Suppressor macrophage treated with lipopolysaccharide for 1 hour (primary cell): ENCODE measurements at places on chromosomes 4 and X.

GRCh38 chr4:76216524-76216923 lies 2.9 kb upstream of the SCARB2 start:
- DNase-seq = peak; percentile 30

- no peak for DNase-seq
Measured at GRCh38 chr4:6178757-6179156, 21.6 kb downstream of the JAKMIP1 start.

DNA sequence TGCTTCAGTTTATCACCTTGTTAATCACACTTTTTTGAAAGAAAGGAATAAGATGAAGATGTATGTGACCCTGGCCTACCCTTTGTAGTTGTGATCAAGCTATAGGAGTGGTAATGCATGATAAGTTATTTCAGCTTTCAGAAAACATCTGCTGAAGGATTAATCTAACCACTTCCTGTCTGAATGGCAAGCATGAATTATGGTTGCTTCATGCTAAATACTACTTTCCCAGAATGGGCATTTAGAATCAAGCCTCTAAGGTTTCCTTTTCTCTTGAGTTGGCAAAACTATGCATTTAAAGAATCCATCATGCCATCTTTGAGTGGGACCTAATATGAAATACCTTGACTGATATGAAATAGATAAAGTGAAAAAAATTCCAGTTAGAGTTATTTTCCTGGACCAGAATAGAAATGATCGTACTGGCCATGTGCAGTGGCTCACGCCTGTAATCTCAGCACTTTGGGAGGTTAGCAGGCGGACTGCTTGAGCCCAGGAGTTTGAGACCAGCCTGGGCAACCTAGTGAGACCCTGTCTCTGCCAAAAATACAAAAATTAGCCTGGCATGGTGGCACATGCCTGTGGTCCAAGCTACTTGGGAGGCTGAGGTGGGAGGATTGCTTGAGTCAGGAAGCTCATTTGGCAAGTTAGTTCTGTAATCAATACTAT lies 59.1 kb downstream of the ANXA3 start:
- peak; percentile 24 for DNase-seq

GRCh38 chrX:29535212-29536162 lies 679.9 kb upstream of the MAGEB2 start:
- no peak for DNase-seq

DNA sequence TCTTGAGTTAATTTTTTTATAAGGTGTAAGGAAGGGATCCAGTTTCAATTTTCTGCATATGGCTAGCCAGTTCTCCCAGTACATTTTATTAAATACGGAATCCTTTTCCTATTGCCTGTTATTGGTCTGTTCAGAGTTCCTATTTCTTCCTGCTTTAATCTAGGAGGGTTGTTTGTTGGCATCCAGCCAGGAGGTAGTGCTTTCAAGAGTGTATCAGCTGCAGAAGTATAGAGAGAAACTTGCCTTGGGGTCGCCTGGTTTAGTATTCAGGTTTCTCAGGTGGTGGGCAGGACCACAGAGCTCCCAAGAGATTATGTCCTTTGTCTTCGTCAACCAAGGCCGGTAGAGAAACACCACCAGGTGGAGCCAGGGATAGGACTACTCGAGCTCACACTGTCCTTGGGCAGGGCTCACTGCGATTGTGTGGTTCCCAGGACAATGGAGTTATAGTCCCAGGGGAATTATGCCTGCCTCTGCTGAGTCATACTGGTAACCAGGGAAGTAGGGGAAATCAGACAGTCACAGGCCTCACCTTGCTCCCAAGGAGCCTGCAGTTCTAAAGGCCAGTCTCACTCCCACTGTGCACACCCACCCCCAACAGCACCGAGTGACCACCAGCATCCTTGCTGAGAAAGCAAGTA lies 168.1 kb downstream of the VSIG4 start:
- peak; percentile 7 for DNase-seq

DNA sequence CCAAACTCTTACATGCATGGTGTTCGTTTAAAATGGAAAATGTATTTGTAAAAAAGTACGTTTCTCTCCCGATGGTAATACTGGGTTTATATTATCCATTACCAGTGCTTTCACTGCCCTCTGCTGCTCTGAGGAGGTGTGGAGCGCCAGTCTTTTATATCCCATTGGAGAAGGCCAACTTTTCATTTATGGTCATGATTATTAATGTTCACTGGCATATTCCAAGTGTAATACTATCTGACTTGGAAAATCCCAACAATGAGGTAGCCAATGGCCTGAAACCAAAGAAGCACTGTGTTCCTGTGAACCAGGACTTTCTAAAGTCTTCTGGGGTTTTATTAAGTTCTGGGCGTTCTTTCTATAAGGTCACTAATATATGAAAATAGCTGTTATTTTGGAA lies 80.7 kb downstream of the SYNPO2 start:
- DNase-seq = peak; percentile 52

- no peak for DNase-seq
Measured at GRCh38 chrX:94831364-94831763, 1157.4 kb downstream of the FAM133A start.

DNA sequence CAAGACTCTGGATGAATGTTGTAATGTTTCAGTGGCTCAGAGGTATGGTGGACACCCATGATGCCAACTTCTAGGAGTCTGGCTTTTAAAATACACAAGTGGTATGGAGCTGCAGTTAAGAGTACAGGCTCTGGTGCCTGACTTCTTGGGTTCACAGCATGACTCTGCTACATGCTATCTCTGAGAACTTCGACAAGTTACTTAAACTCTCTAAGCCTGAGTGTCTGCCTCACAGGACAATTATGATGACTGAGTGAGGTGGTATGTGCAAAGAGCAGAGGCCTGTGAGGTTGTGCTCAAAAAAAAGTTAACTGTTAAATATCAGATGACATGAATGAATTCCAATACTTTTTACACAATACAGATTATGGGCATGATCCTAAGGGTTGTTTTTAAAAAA lies 90.9 kb upstream of the SRD5A3 start:
- no peak for DNase-seq

DNA sequence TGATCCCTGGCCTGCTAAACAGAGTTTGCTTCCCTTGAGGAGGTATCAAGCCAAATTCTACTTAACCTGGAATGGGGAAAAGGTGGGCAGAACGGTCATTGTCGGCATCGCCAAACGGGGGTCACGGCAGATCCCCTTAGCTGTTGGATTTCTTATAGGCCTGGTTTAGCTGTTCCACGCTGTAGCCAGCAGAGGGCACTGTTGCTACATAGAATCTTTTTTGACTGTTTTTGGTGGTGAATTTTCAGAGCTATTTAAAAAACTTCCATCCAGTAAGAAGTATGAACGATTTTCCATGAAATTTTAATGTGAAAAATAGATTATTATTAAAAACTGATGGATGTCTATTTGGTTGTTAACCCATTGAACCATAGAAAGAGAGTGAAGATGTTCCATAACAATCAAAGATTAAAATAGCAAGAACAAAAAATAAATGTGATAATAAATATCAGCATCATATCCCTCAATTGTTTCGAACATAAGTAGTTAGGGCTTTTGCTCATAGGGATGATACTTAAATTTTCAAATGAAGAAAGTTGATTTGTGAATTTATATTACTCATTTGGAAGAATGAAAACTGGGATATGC lies 56.6 kb downstream of the LINC00632 start:
- DNase-seq = peak; percentile 61

- no peak for DNase-seq
Measured at GRCh38 chrX:56385336-56385735, 153.2 kb downstream of the KLF8 start.

DNA sequence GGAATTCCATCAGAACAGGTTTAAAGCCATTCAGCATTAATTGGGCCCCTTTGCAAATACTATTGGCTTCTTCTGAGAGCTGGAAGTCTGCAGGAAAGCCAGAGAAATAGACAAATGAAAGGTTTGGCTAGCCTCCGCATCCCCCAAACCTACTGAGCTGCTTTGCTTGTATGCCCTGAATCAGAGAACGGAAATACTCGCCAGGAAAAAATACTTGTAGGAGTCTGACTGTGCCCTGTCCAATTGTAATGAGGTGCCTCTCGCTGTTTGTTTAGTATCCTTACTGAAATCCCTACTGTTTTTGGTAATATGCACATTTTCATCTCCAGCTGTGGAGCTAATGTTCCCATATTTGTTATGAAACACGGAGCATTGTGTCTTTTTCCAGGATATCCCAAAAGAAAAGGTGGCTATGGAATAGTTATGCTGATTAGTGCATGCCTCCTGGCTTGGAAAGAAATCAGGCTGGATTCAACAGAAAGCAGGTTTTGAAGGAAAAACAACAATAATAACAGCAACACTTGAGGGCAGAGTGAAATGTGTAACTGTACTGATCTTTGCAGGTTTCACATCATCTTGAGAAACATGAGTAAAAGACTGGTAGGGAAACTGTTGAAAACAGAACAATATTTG lies 50.7 kb upstream of the NLGN4X start:
- DNase-seq = no peak

GRCh38 chr4:16029262-16029661 lies 54.6 kb downstream of the PROM1 start:
- DNase-seq = no peak

DNA sequence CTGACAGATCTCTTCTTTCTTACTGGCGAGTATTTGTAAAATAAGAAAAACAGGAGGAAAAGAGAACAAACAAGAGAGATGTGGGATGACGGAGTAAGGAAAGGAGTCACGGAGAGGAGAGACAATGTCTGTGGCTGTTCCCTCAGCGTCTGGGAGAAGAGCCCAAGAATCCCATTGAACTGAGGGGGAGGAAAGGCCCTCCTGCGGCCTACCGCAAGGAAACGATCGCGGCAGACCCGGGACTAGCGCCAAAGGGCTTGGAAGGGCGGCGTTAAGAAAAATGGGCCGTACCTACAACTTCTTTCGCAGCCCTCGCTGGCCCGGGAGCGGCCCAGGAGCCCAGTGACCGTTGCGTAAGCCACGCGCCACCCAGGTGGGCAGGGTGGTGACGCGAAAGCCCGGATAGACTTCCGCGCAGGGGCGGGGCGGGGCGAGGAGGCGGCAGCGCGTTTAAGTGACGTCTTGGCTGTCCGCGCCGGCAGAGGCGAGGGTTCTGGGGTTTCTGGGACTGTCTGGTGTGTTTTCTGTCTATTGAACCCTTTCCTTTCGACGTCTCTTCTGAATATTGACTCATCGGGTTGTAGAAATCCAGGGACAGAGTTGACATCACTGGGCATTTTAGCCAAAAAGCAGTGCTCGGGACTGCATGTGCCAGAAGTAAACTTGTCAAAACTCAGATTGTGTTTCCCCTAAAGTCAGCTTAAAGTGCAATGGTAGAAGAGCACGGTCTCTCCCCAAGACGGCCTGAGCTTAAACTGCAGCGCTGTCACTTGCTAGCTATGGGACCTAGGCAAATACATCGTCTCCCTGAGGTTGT lies at the start of gene SLC9B1:
TSS of gene SLC9B1 (minus strand) at position 398 of the 817 bp plus-strand sequence. CDS start 27,994 bp downstream, outside the sequence.
- peak; percentile 94 for DNase-seq

DNA sequence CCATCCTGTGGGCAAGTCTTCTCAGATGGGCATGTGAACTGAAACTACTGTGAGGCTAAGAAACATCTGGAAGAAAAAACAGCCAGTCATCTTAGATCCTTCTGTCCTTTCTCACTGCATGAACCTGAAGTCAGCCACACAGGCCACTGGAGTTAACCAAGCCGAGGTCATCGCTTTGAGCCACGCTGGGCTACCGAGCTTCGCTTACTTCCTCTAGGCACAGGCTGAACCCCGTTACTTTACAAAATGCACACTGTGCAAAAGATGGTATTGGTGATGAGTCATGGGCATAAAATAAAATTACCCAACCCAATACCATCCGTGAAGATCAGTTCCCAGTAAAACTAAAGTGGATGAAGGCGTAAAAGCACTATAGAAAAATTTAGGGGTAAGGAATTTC lies 86.2 kb downstream of the MTMR1 start:
- DNase-seq = peak; percentile 69

GRCh38 chrX:29926056-29926455 lies 289.3 kb upstream of the MAGEB2 start:
- no peak for DNase-seq

DNA sequence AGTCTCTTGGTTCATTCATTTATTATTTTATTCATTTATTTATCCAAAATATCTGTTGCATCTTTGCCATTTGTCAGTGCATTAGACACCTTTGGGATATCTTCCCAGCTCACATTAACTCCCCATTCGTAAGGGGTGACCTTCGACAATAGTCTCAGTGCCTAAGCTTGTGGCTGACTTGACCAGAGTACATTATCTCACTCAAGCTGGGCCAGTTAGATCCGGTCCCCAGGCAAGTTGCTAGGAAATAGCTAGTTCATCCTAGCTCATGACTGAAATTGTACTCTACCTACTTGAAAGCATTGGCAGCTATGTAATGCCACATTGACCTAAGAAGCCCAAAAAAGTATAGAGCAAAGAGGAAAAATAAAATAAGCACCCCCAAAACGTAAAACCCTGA lies 165.3 kb downstream of the FBXO8 start:
- DNase-seq = no peak

DNA sequence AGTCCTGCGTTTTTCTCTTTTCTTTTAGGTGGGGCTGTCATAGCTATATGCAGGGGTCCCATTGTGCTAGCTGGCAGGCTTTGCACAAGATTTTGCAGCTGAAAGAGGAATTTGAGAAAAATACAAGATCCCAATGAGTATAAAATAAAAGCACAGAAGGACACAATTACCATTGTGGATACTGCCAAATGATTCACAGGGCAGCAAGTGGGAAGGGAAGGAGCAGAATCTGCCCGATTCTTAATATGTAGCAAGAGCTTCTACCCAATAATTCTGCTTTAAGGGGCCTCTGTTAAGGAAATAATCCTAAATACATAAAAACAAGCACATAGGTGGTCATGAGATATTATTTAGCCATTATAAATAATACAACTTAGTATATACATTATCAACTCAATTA lies 25.9 kb upstream of the ING2 start:
- no peak for DNase-seq

DNA sequence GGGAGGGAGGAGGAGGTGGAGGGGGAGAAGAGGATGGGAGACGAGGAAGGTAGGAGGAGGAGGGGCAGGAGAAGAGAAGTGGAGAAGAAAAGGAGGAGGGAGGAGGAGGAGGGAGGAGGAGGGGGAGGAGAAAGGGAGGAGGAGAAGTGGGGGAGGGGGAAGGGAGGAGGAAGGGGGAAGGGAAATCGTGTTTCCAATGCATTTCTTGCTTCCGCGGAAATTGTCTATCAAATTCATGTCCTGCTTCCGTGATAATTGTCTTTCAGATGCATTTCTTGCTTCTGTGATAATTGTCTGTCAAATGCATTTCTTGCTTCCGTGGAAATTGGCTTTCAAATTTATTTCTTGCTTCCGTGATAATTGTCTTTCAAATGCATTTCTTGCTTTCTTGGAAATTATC lies 43.3 kb downstream of the CRLF2 start:
- DNase-seq = no peak

GRCh38 chrX:39162322-39162735 lies 361.1 kb downstream of the MID1IP1 start:
- peak; percentile 76 for DNase-seq
